ENCODE measurements at places on chromosomes 3 and 15.

- DNase-seq, result no peak
Observed at GRCh38 chr3:129686941-129687340, 80.5 kb upstream of the PLXND1 start.

- no peak for DNase-seq
Observed at GRCh38 chr3:52286777-52287110, 884 bp upstream of the GLYCTK start.

- DNase-seq, result no peak
Observed at GRCh38 chr3:14397940-14398796, 4.2 kb upstream of the SLC6A6 start.

DNA sequence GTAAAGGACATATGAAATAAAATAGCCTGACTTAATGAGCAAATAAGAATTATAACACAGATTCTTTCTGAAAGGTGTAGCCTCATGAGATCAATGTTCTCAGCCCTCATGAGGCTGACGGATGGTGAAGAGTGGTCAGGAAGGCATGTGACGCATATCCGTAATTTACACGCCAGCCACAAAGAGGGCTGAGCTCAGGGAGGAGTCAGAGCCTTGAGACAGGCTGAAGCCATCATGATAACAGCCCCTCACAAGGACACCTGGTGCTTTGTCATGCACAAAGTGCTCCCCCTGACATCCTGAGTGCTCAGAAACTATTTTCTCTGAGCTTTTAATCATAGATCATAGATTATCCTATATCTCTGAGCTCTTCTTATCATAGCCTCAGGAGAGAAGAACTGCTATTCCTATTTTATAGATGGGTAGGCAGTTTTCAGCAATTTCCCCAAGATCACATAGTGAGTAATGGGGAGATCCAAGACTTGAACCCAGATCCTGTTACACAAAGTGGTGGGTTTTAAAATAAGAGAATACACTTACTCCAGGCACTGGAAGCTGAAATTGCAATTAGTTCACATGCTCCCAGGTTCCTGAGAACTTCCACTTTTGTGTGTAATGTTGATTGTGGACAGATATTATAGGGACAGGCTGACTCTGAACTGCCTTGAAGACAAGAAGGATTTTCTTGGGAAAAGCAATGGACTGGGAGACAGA is 267.1 kb downstream of the RPLP1 start:
- DNase-seq, result peak; percentile 19

GRCh38 chr15:72192416-72192815 is 5.2 kb downstream of the GRAMD2A start:
- DNase-seq, result no peak

DNA sequence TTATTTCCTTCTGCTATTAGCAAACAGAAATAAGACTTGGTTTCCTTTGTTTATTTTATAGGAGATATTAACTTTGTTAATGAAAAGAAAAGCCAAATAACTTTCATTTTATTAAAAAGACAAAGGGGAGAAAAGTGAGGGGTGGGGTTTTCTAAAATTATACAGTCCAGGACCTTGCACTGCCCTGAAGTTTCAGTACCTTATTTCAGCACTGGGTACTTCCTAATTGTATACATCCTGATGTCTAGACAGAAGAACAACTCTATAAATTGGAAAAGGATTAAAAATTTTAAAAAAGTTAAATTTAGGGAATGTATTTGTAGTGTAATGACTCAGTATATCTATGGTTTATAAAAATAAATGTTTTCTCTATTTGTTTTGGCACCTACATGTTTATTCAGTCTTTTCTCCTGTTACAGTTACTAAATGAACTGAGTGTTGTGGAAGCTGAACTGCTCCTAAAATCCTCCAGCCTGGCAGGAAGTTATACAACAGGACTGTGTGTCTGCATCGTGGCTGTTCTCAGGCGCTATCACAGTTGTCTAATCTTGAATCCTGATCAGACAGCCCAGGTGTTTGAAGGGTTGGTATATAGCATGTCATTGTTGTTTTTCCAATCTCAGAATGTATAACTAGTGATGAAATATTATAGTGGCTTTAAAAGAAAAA is 27.6 kb upstream of the P2RY13 start:
- DNase-seq, result no peak

DNA sequence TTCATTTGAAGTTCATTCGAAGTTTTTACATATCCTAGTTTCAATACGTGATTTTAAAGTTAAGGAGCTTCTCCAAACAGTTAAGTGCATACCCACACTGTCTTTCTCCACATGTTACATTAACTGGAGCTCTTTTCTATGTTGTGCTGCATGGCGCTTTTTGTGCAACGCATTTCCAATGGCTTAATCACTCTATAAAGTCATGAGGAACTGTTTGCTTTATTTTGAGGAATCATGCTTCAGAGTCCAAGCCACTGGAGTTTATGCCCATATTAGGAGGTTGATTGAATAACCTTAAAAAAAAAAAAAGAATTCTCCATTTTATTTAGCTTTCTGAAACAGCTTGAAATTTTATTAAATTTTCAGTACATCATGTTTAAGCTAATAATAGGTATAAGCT is 109.4 kb upstream of the MBNL1 start:
- no peak for DNase-seq

DNA sequence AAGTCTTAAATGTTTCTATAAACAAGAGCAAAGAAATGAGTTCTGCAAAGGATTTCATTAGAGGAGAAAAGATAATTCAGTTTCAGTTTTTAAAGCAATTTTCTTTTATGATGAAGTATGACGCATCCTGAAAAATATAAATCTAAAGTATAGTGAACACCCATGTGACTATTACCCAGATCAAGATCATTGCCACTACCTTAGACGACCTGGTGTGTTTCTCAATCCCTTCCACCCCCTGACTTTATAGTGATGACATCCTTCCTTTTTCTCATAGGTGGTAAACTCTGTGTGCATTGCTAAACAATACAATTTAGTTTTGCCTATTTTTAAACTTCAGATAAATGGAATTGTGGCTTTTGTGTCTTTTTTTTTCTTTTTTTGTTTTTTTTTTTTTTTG is 8.4 kb downstream of the STT3B start:
- no peak for DNase-seq

DNA sequence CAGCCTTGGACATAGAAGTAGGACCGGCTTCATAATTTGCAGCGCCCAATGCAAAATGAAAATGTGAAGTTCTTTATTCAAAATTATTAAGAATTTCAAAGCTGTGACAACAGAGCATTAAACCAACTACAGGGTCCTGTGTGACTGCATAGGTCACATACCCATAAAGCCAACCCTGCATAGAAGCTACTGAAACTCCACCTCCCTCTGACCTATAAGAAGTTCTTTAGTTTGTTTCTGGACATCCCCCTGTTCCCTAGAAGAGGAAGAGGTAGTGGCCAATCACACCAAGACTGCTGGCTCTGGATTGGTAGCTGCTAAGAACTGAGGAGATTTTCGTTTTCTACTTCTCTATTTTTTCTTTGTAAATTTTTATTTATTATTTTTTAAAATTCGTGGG is 9.0 kb upstream of the SELENOT start:
- no peak for DNase-seq

- DNase-seq, result no peak
Observed at GRCh38 chr3:27885641-27886040, 163.5 kb upstream of the EOMES start.

GRCh38 chr15:60264088-60264487 is 133.7 kb downstream of the ANXA2 start:
- DNase-seq, result no peak

DNA sequence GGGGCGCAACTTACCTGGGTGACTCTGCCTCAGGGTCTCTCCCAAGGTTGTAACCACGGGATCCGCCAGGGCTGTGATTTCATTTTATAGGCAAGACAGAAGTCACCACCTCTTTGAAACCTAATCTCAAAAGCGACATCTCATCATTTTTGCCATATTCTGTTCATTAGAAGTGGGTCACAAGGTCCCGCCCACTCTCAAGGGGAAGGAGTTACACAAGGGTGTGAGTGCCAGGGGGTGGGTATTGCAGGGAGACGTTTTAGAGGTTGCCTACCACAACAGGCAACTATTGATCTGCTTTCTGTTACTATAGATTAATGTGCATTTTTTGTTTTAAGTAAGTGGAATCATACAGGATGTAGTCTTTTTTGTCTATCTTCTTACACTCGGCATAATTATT is 56.6 kb upstream of the ADPGK start:
- DNase-seq, result no peak

All from NAMALWA (cell line).